Stimulated activated CD8-positive, alpha-beta memory T cell treated with anti-CD3 and anti-CD28 coated beads, Interleukin-4, amount 100 ng/mL, for 4 hours (primary cell): ENCODE measurements at places on chromosomes 7 and 10.

GRCh38 chr10:34742456-34742855, 72.6 kb downstream of the PARD3 start:
- no peak for DNase-seq

- no peak for DNase-seq
Measured at GRCh38 chr10:109517748-109518147, 405.6 kb downstream of the XPNPEP1 start.

- DNase-seq = no peak
Measured at GRCh38 chr7:2771274-2771731, 72.8 kb downstream of the GNA12 start.

- no peak for DNase-seq
Measured at GRCh38 chr7:119219663-119220062, 995.2 kb downstream of the ANKRD7 start.

GRCh38 chr7:151515276-151515565, 4.5 kb downstream of the RHEB start:
- no peak for DNase-seq

GRCh38 chr7:148266795-148267194, 323.8 kb upstream of the C7orf33 start:
- no peak for DNase-seq

GRCh38 chr10:110394898-110395297, 90.2 kb upstream of the SMNDC1 start:
- no peak for DNase-seq

GRCh38 chr7:94360926-94361325, 33.8 kb upstream of the COL1A2 start:
- no peak for DNase-seq

GRCh38 chr10:128541926-128542475, 415.8 kb upstream of the MKI67 start:
- no peak for DNase-seq
